ENCODE measurements at places on chromosomes 6 and 20.

- no peak for DNase-seq
Measured at GRCh38 chr20:41278936-41279335, 38.6 kb downstream of the ZHX3 start.

DNA sequence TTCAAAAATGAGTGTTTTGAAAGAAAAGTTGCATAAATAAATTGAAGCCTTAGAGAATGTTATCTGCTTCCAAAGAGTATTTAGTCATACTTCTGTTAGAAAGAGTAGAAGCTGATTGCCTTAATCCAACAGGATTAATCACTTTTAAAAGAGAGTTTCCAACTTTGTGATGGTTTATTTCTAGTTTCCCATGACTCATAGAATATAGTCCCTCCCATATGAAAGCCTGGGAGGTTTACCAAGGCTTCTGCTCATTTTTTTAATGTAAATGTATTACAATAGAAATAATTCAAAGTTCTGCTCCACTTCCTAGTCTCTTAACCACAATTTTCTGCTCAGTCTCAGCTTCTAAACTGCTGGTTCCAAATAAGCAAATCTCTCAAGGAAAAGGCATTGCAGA lies 118.0 kb upstream of the IRAK1BP1 start:
- DNase-seq = no peak

DNA sequence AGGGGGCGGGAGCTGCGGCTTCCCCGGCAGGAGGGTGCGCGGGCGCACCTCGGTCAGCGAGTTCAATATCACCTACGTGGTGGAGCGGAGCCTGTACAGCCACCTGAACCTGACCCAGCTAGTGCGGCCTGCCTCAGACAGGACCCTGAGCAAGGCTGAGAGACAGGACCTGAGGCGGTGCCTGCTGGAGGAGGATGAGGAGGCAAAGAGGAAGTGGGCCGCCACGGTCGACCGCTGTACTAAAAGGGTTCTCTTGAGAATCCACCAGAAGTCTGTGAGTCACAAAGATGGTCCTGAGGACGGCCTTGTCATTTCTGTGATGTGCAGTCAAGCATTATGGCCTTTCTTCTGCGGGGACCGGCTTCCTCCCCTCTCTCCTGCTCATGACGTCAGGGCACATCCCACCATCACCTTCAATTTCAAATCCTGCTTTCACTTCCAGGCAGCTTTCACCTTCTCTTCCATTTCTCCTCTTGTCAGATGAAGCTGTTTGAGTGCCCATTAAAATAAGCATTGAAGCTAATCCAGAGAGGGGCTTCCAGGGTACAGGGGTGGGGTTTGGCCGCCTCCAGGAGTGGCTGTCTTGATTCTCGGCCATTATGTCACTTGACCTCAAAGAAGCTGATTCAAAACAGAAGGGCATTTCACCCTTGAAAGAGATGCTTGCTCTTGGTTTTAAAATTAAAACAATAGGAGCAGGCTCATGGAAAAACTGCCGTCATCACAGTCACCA lies 177.6 kb downstream of the SASH1 start:
- DNase-seq = no peak

DNA sequence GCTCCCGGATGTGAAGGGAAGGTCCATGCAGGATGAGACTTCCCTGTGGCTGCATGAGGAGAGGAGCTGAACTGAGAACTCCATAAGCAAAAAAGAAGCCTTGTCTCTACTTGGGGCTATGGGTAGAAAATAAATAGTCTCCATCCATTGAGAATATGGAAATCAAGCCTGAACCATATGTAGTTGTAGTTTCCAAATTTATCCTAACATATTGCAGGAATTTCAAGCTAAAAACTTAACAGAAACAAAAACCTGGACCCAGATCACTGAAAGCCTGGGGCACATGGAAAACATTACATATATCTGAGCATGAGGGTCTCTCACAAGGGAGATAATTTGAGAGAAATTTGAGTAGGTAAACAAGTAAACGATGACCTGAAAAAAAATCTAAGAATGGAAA lies 94.9 kb upstream of the C6orf118 start:
- no peak for DNase-seq

- DNase-seq = no peak
Measured at GRCh38 chr6:139744891-139745290, 370.4 kb upstream of the CITED2 start.

Data from dorsolateral prefrontal cortex (tissue), 122 donors.